ENCODE measurements at places on chromosomes 3 and 15.

DNA sequence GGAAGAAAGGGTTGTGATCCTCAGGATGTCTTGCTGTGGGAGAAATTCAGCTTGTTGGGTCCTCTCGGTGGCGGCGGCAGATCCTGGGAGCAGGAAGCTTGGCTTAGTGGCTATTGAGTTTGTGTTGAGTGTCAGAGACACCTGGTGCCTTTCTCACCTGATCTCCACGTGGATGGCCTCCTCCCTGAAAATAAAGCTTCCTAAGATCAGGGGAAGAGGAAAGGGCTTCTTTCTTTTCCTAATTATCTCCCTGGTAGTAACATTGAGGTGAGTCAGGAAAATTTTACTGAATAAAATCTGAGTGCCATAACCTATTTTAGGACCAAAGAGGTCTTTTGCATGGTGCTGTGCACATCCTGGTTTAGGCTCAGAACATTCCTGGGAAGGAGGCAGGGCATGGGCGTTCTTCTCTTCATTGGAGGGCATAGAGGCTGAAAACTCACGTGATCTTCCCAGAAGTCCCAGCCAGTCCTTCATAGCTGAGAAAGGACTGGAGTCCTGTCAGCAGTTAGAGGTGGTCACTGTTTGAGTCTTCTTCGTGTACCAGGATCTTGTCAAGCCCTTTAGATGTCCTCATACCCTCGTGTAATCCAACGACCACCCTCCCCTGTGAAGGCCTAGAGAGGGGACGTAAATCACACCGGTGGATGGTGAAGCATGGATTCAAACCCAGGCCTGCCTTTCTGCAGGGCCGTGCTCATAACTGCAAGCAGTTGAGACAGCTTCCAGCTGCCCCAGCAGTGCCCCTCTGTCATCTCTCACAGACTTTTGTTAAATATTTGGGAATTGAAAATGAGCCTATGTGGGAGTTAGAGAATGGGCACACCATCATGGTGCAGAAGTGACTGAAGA is 1.1 kb downstream of the CMTM8 start:
- peak; percentile 33 for DNase-seq

DNA sequence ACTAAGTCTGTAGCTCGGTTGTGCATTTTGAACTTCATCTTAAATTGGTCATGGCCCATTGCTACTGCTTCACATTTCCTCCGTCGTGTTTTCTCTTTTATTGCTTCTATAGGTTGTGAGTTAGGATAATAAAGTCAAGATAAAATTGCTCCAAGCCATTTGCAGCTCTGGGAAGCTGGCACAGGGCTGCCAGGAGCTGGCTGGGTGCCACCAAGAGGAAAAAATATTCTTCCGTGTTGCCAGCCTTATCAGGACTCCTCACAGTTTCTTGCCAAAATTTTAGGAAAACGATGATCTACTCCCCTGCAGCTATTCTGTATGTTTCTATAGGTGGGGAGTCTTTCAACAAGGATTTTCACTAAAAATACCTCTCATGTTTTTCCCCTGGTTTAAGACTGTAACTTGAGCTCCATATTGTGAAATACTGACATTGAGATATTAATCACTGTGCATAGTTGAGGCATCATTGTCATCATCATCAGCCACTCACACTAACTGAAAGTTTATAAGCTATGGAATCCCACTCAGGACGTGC is 55.4 kb upstream of the PIAS1 start:
- no peak for DNase-seq

- DNase-seq, result no peak
These were observed 576 bp downstream of the LRRFIP2 start for GRCh38 chr3:37173806-37174205.

DNA sequence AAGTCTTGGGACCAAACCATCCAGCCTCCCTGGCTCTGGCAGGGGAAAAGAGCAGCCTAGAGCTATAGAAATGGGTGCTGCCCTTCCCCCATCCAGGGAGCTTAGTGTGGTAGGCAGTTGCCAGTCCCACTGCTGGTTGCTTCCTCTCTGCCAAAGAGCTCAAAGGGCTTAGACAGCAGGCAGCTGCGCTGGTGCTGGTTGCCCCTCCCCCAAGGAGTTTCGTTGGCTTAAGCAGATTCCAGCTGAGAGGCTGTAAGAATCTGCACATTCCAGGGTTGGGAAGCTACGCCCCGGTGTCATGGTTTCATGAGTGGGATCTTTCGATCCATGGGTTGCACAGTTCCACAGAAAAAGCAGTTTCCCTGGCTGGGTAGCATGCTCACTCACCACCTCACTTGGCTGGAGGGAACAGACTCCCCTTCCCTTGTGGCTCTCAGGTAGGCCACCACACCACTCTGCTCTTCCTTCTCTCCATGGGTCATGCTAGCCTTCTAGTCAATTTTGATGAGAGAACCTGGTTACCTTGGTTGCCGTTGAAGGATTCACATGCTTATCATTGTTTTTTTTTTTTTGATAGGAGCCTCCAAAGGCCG is 195.1 kb downstream of the EPHA6 start:
- DNase-seq, result peak; percentile 99

DNA sequence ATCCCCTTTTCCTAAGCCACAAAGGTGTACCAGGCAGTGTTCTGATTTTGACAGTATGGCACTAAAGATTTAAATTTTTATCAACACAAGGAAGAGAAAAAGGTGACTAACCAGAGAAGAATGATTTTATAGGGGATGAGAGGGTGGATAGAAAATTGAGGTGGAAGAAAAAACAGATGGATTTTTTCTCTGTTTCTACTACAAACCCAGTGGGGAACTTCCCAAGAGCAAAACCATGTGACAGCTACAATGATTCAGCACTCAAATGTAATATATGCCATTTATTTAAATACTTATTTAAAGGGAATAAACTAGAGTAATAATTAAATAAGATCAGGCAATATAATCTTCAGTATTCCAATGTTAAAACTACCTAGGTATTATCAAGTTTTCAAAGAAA is 11.1 kb downstream of the DCUN1D1 start:
- no peak for DNase-seq

DNA sequence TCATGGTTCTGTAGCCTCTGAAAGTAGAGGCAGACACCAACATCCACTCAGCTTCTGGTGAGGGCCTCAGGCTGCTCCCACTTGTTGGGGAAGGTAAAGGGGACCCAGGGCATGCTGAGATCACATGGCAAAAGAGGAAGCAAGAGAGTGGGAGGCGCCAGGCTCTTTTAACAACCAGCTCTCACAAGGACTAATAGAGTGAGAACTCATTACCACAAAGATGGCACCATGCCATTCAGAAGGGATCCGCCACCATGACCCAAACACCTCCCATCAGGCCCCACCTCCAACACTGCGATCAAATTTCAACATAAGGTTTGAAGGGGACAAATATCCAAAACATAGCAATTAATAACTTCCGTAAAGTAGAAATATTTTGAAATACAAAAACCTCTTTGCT is 192.3 kb downstream of the OCA2 start:
- DNase-seq, result no peak

GRCh38 chr3:42698911-42699230 is 3.7 kb downstream of the HHATL start:
- DNase-seq, result no peak

GRCh38 chr3:154792828-154793227 is 287.3 kb upstream of the MME start:
- no peak for DNase-seq

GRCh38 chr3:11719406-11720303 is 75.9 kb upstream of the VGLL4 start:
- no peak for DNase-seq

DNA sequence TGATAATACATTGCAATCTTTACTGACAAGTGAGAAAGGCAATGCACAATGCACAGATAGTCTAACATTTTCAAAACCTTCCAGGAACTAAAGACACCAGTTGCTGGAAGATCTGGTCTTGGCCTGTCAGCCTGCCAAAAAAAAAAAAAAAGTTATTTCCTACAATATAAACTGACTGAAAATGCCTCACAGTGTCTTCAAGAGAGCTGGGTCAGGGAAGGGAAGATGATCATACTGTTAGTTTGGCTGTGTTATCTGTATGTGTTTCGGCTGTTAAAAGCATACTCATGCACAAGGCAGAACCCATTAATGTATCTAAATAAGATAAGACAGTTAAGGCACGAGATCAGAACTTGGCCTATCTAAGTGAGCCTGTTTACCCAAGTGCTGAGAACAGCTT is 673.4 kb downstream of the MECOM start:
- no peak for DNase-seq

- DNase-seq, result peak; percentile 57
These were observed 402.9 kb downstream of the TBL1XR1 start for GRCh38 chr3:176794406-176794805.

GRCh38 chr3:4825436-4826236 is 153.6 kb upstream of the BHLHE40 start:
- no peak for DNase-seq

- peak; percentile 70 for DNase-seq
These were observed at the start of gene DBR1 for GRCh38 chr3:138174421-138175131. Gene DBR1, minus strand, starts transcription at chr3:138174921. Its CDS starts 126 bp downstream, at chr3:138174795.

DNA sequence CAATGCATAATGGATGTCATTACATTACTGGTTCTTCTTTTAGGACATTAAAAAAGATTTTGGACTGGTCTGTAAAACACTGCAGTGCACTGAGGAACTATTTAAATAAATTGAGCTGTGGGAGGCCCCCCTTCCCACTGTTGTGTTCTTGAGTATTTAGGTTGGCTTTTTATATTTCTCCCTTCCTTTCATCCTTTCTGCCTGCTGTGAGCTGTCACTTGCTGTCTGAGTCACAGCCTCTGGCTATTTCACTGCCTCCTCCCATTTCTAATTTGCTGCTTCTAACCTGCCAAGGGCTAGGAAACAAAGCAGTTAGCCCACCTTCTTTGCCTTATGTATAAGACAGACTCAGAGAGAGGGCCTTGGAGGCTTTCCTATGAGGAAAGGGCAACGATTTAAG is 89.0 kb upstream of the FNDC3B start:
- no peak for DNase-seq

DNA sequence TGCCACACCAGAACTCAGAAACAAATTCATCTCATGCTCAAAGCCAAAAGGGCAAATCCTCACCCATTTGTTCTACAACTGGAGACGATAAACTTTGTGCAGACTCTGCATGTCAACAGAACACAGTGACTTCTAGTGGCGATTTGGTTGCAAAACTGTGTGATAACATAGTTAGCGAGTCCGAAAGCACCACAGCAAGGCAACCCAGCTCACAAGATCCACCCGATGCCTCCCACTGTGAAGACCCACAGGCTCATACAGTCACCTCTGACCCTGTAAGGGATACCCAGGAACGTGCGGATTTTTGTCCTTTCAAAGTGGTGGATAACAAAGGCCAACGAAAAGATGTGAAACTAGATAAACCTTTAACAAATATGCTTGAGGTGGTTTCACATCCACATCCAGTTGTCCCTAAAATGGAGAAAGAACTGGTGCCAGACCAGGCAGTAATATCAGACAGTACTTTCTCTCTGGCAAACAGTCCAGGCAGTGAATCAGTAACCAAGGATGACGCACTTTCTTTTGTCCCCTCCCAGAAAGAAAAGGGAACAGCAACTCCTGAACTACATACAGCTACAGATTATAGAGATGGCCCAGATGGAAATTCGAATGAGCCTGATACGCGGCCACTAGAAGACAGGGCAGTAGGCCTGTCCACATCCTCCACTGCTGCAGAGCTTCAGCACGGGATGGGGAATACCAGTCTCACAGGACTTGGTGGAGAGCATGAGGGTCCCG is 199.7 kb downstream of the AKAP13 start:
- peak; percentile 5 for DNase-seq

- peak; percentile 9 for DNase-seq
These were observed 155.9 kb upstream of the FEZF2 start for GRCh38 chr3:62529230-62529629.

DNA sequence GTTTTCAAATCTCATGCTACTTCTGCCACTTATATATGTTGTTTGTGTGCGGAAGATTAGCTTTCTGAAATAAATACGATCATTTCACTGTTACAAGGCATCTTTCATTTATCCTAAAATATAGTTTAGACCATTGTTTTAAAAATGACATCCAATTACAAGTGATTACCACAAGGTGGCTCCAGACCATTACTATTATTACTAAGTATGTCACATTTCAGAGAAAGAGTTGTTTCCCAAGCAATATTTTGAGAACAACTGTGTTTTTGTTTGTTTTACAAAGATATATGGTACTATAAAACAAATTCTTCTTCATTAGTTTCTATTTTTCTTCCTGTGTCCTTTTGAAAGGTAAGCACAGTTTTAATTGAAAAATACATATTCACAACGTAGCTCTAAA is 136.0 kb upstream of the RAP2B start:
- no peak for DNase-seq

GRCh38 chr3:58104712-58105111 is 96.5 kb downstream of the FLNB start:
- no peak for DNase-seq

- DNase-seq, result no peak
These were observed 25.3 kb upstream of the PIAS1 start for GRCh38 chr15:68028888-68029207.

GRCh38 chr3:152786977-152787681 is 47.8 kb upstream of the P2RY1 start:
- DNase-seq, result no peak

DNA sequence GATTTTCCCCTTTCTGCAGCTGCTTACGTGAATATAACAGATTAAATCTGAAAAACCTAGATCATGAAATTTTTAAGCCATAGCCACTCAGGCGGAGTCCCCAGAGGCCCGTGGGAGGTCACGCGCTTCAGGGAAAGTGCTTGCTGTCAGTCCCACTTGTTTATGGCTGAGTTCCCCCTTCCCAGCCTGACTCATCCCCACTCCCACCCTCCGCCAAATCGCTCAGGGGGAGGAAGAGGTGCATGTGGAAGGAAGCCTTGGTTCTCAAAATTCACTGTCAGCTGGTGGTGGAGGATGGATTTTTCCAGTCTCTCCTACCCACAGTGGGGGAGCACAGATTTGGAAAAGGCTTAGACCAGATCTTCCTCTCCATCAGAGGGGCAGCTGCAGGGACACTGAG is 67.4 kb downstream of the CORO2B start:
- DNase-seq, result peak; percentile 46

DNA sequence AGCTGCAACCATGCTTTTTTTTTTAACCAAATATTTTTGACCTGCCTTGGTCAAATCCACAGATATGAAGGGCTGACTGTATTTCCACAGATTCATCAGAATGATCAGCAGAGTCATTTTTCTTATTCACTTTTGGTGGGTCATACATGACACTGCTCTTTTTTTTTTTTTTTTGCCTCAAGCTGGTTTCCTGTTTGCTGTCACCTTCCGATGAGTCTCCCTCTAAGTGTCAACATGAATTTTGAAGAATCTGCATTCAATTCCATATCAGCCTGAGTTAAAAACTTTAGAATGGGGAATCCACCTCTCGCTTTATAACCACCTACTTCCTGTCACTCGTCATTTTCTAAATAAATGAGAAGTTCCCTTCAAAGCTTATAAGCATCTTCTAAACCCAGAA is 2.2 kb upstream of the SLC12A8 start:
- no peak for DNase-seq

- DNase-seq, result no peak
These were observed 66.0 kb downstream of the TRIM69 start for GRCh38 chr15:44802336-44802735.

DNA sequence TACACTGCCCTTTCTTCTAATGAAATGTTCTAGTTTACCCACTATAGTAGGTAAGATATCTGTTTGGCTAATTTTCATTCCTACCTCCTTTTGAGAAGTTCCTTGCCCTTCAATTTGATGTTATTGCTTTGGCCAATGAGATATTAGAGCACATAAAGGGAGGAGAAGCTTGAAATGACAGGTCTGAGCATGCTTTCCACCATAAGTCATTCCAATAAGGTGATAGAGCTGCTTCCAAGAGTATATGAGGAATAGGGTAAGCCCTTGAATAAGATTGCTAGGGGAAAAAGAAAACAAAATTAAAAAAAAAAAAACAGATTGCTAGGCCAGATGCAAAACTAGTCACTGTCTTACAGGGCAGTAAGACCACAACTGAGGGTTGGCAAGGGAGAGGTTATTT is 78.9 kb upstream of the TRIM42 start:
- no peak for DNase-seq

- peak; percentile 54 for DNase-seq
These were observed 30.4 kb downstream of the ACKR2 start for GRCh38 chr3:42839616-42840015.

All from NCI-H524 (cell line).